Neural crest cell (in vitro differentiated cells): ENCODE measurements at places on chromosomes 16 and 17.

GRCh38 chr16:75471723-75472633 lies 7.5 kb upstream of the TMEM170A start:
- peak; percentile 38 for DNase-seq

DNA sequence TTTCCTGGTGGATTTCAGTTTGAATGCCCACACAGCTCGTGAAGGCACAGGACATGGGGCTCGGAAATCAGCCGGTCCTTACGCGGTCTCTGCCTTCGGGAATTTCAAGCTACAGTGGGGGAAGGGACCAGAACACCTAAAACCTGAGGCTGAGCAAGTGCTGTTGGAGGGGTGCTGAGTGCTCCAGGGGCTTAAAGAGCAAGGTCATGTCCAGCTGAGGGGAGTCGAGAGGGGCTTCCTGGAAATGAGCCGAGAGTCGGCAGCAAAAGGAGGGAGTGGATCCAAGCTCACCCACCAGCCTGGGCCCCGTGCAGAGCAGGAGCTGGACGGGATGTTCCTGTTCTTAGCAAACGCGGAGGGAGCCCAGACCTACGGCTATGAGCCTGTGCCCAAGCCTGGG lies 73.2 kb upstream of the RPL38 start:
- no peak for DNase-seq

GRCh38 chr16:21959050-21959449 lies 5.9 kb downstream of the UQCRC2 start:
- no peak for DNase-seq

DNA sequence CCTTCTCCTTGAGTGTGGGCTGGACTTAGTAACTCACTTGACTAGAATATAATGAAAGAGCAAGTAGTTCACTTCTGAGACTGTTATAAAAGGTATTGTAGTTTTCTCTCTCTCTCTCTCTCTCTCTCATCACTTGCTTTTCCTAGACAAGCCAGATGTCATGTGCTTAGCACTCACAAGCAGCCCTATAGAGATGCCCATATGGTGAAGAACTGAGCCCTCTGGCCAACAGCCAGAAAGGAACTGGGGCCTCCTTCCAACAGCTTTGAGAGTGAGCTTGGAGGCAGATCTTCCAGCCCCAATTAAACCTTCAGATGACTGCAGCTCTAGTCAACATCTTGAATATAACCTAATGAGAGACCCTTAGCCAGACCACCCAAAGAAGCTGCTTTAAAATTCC lies 440.5 kb downstream of the GRIN2A start:
- DNase-seq, result no peak

- DNase-seq, result no peak
Observed at GRCh38 chr16:9854675-9855074, 327.6 kb downstream of the GRIN2A start.

DNA sequence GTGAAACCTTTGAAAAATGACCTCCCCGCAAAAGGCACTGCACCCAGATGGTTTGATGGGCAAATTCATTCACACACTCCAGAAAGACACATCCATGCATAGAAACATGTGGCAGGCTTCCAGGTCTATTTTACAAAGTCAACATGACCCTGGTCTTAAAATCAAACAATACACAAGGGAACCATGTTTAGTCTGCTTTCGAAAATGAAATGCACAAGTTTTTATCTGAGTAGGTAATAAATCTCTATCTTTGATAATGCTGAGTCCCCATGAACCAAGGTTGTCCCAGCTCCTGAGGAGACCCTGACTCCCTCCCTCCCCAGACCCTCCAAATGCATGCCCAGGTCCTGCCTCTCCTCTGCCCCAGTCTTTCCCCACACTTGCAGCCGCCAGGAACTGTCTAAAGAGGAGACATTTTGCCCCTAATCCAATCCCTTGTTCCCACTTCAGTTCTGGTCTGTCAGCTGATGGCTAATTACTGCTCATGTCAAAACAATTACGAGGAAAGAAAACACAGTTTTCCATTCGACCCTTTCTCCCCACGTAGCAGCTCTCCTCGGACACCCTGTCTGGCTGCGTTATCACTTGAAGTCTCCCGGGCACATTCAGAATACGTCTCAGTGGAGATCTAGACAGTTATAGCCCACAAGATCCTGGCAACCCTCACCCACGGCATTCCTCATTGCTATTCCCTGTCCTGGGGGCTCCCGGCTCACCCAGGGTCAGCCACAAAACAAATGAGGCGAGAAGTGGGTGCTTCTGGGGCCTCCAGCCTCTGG lies 68.8 kb upstream of the RCVRN start:
- no peak for DNase-seq

GRCh38 chr16:72960101-72960500 lies 87.8 kb downstream of the ZFHX3 start:
- no peak for DNase-seq

- no peak for DNase-seq
Observed at GRCh38 chr16:67399749-67400704, 6.7 kb upstream of the TPPP3 start.

- DNase-seq, result no peak
Observed at GRCh38 chr17:46100590-46100989, 92.6 kb downstream of the KANSL1 start.

DNA sequence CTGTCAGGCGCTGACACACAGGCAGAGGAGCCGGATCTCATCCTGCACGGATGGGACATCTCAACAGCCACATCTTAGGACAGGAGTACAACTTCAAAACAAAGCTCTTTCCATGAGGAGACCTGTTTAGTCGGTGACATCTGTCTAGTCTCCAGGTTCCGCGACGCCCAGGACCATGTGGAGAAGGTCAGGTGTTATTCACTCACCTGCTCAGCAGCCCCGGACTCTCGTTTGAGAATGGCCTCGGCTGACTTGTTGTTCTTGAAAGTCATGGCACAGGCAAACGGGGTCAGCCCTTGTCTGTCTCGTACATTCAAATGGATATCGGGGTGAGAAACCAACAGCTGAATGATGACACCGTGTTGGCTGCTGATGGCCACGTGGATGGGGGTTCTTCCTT lies 35.7 kb downstream of the CYB5D2 start:
- DNase-seq, result no peak

- DNase-seq, result no peak
Observed at GRCh38 chr17:42132941-42133340, 10.3 kb downstream of the HSPB9 start.

- no peak for DNase-seq
Observed at GRCh38 chr16:20681821-20682760, 15.4 kb downstream of the ACSM1 start.

- no peak for DNase-seq
Observed at GRCh38 chr17:1039123-1039507, 42.2 kb downstream of the TIMM22 start.

- DNase-seq, result no peak
Observed at GRCh38 chr16:76345163-76345661, 68.0 kb downstream of the CNTNAP4 start.

DNA sequence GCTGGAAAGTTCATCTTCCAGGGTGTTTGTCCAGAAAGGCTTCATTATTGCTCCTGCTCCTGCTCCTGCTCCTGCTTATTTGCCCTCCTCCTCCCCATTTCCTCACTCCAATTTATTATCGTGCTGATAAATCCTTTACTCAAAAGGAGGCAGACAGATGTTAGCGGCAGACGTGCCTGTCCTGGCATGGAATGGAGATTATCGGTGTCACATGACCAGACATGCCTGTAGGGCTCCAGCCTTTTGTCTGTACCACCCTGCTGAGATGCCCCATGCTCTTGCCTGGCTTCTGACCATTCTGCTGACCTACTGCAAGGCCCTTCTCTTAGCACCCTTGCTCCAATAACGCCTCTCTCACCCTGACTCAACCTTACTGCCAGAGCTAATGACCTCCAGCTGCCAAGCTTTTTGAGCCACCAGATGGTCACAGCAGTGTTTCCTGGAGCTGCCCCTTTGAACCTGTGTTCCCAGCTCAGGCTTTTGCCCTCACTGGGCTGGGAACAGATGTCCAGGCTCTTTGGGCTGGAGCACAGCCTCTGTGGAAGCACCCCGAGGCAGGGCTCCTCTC lies 12.8 kb downstream of the DNAH9 start:
- DNase-seq, result no peak
